ENCODE measurements at places on chromosomes 4 and X.

- DNase-seq: no peak
These were observed 41.0 kb upstream of the JADE1 start for GRCh38 chr4:128768373-128768996.

DNA sequence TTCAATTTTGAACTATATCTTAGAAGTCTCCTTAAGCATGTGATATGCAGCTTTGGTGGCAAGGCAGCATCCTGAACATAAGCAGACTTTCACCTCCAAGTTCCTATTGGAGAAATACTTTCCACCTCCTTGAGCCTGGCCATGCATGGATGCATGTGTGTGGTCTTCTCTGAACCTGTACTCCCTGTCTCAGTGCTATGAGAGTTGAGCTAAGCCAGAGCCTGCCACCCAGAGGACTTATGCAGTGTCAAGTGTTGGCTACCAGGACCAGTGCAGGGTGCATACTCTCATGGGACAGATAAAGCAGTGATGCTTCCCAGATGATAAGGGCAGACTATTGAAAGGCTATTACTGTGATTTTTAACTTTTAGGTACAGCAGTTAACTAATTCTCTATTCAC lies 105.6 kb downstream of the TSPAN7 start:
- no peak for DNase-seq

DNA sequence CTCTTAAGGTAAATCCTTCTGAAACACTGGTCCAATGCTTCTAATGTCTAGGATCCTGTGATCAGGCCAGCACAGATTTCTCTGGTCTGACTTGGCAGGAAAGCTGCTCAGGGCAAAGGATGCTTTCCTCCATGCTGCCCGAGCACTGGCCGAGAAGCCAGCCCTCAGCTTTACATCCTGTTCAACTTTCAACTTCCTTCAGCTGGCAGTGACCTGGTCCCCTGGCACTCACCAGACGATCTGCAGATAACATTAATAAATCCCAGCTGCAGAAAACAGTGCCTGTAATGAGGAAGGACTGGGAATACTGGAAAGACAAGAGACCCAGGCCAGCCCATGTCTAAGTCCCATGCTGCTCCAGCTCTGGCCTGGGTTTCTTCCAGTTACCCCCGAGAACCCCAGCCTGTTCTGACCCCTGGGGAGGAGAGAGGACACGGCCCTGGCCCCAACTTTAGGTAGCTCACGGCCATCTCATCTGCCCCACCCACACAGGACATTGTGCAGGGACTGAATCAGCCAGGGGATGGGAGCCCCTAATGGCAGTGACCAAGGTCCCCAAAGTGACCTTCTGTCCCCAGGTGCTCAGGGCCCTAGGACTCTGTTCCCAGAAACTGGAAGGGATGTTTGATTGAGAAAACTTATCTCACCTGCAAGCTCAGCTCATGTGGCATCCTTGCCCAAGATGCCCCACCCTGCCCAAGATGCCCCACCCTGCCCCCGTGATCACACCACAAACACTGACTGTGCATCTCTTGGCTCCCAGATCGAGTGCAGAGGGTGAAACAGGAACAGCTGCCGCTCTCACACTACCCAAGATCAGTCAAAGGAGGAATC lies 28.0 kb downstream of the JAKMIP1 start:
- no peak for DNase-seq

GRCh38 chr4:54276641-54277430 lies 47.7 kb downstream of the PDGFRA start:
- DNase-seq: no peak

- DNase-seq: peak; percentile 66
These were observed 1.7 kb downstream of the TMEM131L start for GRCh38 chr4:153467897-153468262.

Measured in OCI-LY7 (cell line).